Activated CD8-positive, alpha-beta memory T cell treated with anti-CD3 and anti-CD28 coated beads, Interleukin-2, amount 10 ng/mL, durations not matched to agents 7 days and 5 days (primary cell): ENCODE measurements at places on chromosomes 1 and 21. TPM values are rescaled to one million over a fixed set of nuclear protein-coding genes. Genes with fewer than 3 reads are reported as not detected.

Gene KRTAP19-3
- total RNA-seq: not detected

Gene VANGL1
- 11.8 TPM for total RNA-seq

Gene KLF17
- total RNA-seq: not detected

DNA sequence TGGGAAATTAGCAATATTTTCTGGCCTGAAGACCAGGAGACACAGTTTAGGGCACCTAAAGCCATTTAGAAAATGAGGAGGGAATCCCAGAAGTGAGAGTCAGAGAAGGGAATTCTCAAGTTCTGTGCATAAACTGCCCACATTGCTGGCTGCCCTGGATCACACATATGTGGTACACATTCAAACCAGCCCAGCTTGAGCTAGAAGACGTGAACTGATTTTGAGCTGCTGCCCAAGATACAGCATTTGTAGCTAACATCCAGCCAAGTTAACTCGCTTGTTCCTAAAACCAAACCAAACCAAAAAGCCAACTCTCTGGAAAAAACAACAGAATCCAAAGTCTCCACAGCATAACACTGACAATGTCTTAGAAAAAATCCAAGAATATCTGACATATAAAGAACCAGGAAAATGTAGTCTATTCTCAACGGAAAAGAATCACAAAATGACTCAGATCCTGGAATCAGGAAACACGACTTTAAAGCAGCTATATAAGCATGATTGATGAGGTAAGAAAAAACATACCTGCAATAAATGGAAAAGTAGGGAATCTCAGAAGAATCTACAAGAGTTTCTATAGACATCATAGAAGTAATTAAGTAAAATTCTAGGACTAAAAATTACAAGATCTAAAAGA, 18.2 kb upstream of the QSOX1 start:
- DNase-seq: no peak

- no peak for DNase-seq
These were observed 23.9 kb upstream of the ITLN2 start for GRCh38 chr1:160978510-160978927.

DNA sequence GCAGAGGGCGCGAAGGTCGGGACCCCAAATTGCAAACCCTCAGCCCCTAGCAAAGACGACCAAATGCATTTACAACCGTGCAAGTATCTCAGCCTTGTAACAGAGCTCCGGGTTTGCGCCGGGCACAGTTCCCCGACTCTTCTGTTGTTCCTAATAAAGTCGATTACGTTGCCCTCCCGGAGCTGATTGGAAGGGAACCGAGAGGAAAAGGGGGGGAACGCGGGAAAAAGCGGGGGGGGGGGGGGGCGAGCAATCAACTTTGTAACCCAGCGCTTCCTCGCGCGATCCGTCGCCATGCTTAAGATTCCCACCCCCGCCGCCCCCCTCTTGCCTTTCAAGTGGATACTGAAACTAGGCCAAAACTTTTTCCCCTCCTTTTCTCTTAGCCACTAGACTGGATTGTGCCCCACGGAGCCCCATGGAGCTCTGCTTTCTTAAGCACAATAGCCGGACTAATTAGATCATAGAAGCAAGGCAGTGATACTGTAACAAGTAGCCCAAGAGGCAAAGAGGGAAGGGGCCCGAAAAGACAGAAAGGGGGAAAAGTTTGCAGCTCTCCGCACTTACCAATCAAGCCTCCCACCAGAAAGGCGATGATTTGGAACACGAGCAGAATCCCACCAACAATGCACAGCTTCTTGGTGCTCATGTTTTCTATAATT, 565 bp downstream of the WLS start:
- no peak for DNase-seq

GRCh38 chr1:159218649-159219636, 14.3 kb downstream of the ACKR1 start:
- DNase-seq: no peak

- no peak for DNase-seq
These were observed 95.9 kb downstream of the PLD5 start for GRCh38 chr1:242428399-242429190.

DNA sequence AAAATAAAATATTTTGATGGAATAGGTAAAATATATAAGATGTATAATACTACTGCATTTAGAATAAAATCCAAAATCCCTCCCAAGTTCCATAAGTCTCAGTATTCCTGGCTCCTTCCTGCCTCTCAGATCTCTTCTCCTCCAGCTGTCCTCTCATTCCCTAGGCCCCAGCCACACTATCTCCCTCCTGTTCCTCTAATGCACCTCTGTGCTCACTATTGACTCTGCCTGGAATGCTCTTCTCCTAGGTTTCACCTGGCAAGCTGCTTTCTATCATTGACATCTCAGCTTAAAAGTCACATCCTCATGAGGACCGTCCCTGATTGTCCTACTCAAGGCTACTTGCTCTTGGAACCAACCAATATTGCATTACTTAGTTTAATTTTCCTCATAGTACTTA, 7.2 kb downstream of the NME7 start:
- no peak for DNase-seq

- DNase-seq: no peak
These were observed 228.0 kb upstream of the SGIP1 start for GRCh38 chr1:66305927-66306326.

DNA sequence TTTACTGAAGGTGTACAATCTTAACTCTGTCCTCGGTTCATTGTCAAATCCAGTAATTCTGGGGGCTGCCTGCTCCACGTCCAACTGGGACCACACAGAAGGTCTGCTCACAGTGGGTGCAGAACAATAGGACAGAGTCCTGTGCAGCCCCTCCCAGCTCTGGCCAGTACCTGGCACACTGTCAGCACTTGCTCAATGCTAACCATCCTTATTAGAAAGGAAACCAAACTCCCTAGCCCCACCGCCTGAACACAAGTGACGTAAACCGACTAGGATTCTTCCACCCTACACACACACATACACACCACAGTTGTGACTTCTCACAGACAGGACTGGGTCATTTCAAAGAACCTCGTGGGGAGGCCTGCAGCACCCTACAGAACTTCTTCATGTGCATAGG, 5.2 kb downstream of the BCAR3 start:
- DNase-seq: no peak

DNA sequence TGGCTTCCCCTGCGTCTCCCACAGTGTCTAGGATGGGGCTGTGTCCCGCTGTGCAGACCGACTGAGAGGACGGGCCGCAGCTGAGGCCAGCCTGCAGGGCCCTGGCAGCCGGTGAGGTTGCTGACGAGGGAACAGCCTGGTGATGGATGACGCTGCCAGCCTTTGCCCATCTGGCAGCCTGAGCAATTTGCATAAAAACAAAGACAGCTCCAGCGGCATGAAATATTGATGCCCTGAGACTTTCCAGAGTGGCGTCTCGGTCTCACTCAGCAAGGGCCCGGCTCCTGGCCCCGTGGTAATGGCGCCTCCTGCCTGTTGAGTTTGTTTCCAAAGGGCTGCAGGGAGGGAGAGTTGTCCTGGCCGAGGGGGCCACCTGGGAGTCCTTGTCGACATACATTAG, 19.1 kb upstream of the KCNA10 start:
- no peak for DNase-seq

GRCh38 chr1:48908606-48909005, 131.9 kb upstream of the BEND5 start:
- DNase-seq: no peak

- DNase-seq: no peak
These were observed 7.6 kb upstream of the CCDC27 start for GRCh38 chr1:3744646-3745045.

DNA sequence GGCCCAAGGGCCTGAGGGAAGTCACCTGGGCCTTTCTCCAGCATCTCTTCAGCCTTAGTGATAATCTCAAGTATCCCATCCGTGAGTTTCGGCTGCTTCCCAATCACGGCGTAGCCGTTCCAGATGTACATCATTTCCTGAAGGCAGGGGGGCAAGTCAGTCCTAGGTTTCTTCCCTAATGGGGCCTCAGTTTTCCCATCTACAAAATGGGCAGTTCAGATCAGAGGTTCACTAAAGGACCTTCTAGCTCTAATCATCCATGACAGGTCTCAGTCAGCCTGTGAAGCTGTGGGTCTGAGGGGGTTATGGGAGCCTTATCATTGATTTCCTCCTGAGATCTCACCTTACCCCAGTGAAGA, 39.9 kb downstream of the TTC39A start:
- DNase-seq: no peak

- no peak for DNase-seq
These were observed 226.9 kb upstream of the C1orf174 start for GRCh38 chr1:4126731-4127591.

GRCh38 chr1:53586765-53587164, 127.6 kb downstream of the DMRTB1 start:
- peak; percentile 25 for DNase-seq
